Glutamatergic neuron (in vitro differentiated cells): ENCODE measurements at places on chromosomes 6 and 20. TPM values are rescaled to one million over a fixed set of nuclear protein-coding genes. Genes with fewer than 3 reads are reported as not detected.

Gene IL17F
- total RNA-seq, result not detected

Gene PDYN
- total RNA-seq, result not detected

Gene PRIM2
- total RNA-seq, result 15.3 TPM

Gene SYNGAP1
- 75.1 TPM for total RNA-seq

Gene RSPH9
- total RNA-seq, result 0.22 TPM

Gene MDFI
- 7.9 TPM for total RNA-seq

Gene CLPSL1
- not detected for total RNA-seq

Gene PCSK2
- 28.7 TPM for total RNA-seq

Gene SEL1L2
- total RNA-seq, result not detected

Gene ADAM33
- total RNA-seq, result 0.27 TPM

Gene ANGPT4
- total RNA-seq, result 0.22 TPM

Gene HLA-DQA1
- total RNA-seq, result not detected

GRCh38 chr6:154981079-154981870 lies 13.8 kb upstream of the TIAM2 start:
- no peak for DNase-seq
- no peak overlapping the region for H3K4me3 ChIP-seq
- no peaks in the 10 kb centered on the region for H3K27me3 ChIP-seq
- no peak overlapping the region for H3K27ac ChIP-seq
- H3K4me1 ChIP-seq, result peaks cover 7% of the 10 kb centered on the region

DNA sequence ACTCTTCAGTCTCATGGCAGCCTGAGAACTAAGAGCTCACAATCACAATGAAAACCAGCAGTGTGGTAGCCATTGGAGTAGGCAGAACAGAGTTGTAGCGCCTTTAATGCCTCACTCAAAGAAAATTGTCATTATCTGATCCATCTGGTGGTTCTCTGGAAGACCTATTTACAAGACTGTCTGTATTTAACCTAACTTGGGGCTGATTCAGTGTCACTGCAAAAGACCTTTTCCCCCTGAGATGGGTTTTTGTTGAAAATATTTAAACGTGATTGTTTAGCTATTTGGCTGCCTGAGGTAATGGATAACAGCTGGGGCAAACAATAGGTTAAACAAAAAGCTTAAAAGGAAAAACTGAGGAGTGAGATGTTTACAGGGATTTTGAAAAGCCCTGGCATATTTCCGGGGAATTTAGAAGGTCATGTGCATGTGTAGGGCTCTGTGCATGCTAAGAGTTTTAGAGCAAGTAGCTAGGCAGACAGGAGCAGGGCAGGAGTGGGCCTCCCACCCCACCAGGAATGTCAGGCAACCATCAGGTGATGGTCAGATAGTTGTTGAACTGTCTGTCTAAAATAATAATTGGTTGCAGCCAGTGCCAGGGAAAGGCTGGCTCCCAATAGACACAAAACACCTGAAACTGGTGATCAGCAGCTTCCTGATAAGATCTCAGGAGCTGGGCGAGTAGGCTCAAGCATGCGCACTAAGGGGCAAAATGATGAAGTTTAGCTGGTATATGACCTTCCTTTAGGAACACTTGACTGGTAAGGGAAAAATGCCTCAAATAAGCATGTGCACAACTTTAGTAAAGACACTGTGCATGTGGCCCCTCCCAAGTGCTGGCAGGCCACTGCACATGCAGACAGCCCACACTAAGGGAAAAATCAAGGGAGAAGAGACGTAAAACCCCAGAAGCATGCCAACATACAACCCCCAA lies 70.8 kb upstream of the AKIRIN2 start:
- peaks cover 2% of the 10 kb centered on the region for H3K4me1 ChIP-seq
- no peaks in the 10 kb centered on the region for H3K36me3 ChIP-seq
- no peak overlapping the region for H3K27ac ChIP-seq

GRCh38 chr6:49888742-49889431 lies 22.6 kb upstream of the CRISP1 start:
- H3K4me3 ChIP-seq, result no peak overlapping the region
- no peaks in the 10 kb centered on the region for H3K4me1 ChIP-seq
- no peak for DNase-seq
- H3K27ac ChIP-seq, result no peak overlapping the region
- peaks cover 2% of the 10 kb centered on the region for H3K27me3 ChIP-seq
- peaks cover 7% of the 10 kb centered on the region for H3K36me3 ChIP-seq

DNA sequence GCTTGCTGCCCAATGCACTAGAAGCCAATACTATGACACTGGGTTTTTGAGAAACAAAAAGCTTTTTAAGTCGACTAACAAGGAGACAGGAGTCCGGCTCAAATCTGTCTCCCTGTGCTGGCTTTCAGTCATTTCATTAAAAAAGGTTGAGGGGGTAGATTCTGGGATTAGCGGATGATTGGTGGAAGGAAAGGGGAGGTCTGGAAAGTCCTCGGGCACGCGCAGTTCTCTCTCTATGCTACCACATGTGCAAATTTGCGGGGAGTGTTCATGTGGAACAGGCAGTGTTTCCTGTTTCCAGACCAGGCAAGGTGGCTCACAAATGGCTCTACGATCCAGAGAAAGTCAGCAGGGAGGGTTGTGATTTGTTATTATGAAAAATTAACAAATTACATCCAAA lies 89.1 kb upstream of the TOX2 start:
- H3K4me1 ChIP-seq, result peaks cover 4% of the 10 kb centered on the region
- no peak overlapping the region for H3K4me3 ChIP-seq
- H3K36me3 ChIP-seq, result no peaks in the 10 kb centered on the region
- H3K27ac ChIP-seq, result no peak overlapping the region
- H3K27me3 ChIP-seq, result peaks cover 3% of the 10 kb centered on the region
- no peak for DNase-seq

DNA sequence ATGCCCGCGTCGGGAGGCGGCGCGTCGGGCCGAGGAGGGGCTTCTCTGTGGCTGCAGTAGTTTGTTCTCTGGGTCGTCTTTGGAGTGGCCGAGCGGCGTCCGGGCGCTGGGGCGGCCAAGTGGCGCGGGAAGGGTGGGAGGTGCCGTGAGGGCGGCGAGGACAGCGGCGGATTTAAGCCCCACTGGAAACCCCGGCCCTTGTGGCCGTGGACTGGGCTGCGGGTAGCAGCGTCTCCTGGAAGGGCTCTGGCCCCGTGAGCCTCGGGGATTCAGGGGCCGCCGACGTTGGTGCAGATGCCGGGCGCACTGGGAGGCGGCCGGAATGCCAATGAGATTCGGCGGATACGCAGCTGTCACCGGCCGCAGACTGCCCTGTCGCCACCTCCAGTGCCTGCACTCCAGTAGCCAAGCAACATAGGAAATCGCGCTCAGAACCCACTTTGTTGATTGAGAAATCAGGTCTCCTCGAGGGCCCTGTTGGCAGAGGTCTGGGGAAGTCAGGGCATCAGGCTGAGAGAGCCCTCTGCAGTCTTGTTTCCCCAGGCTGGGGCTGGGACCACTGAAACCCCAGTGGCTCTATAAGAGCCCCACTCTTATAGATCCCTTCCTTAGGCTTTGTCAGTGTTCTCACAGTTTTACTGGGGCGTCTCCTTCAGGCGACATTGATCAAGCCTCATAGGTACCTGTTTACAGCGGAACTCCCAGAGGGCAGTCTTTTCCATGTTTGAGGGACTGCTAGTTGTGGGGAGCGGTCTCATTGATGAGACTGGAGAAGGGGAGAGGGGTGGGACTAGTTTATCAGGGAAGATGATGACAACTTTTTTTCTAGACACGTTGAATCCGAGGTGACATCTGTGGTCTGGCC lies 642 bp downstream of the GZF1 start:
- peak overlapping the region; percentile 93 for H3K4me3 ChIP-seq
- H3K27ac ChIP-seq, result peak overlapping the region; percentile 96
- H3K4me1 ChIP-seq, result peaks cover 31% of the 10 kb centered on the region
- DNase-seq, result peak; percentile 69

- no peak overlapping the region for H3K27ac ChIP-seq
- H3K36me3 ChIP-seq, result peaks cover 5% of the 10 kb centered on the region
- H3K4me1 ChIP-seq, result no peaks in the 10 kb centered on the region
Observed at GRCh38 chr6:49772285-49772684, 14.8 kb downstream of the PGK2 start.

- H3K4me1 ChIP-seq, result peaks cover 17% of the 10 kb centered on the region
- peak overlapping the region; percentile 96 for H3K4me3 ChIP-seq
- peak overlapping the region; percentile 98 for H3K27ac ChIP-seq
Observed at GRCh38 chr6:111484633-111484930, 1.6 kb upstream of the REV3L start.

GRCh38 chr6:5279891-5280338 lies 18.6 kb downstream of the FARS2 start:
- no peak overlapping the region for H3K4me3 ChIP-seq
- no peak overlapping the region for H3K27ac ChIP-seq
- no peaks in the 10 kb centered on the region for H3K36me3 ChIP-seq
- DNase-seq, result no peak

- peaks cover 3% of the 10 kb centered on the region for H3K27me3 ChIP-seq
- DNase-seq, result no peak
- no peak overlapping the region for H3K4me3 ChIP-seq
- H3K27ac ChIP-seq, result no peak overlapping the region
Observed at GRCh38 chr6:24859132-24859531, 60.4 kb upstream of the ARMH2 start.

DNA sequence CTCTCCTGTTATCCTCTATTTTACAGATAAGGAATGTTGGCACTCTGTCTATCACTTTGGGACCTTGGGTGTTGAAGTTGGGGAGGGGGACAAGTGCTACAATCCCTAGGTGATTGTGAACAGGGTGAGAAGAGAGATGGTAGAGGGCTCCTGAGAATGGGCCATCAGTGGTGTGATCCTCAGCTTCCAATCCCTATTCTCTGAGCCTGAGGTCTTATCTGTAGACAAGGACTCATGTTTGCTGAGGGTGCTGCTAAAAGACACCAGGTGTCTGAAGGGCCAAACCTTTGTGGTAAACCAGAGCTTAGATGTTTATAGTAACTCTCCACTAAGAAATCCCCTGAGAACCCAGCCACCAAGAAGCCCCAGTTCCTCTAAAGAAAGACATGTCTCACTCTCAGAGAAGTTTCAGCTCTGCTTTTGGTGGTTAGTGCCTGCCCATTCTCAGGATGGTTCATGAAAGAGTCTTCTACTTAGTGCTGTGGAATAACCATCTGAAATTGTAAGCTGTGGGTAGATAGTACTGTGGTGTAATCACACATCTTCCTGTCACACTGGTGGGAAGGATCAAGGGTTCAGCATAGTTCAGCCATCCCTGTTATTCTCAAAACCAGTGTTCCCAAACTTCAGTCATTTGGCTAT lies 58.2 kb upstream of the IL20RA start:
- H3K27ac ChIP-seq, result no peak overlapping the region
- DNase-seq, result no peak
- no peak overlapping the region for H3K4me3 ChIP-seq
- no peaks in the 10 kb centered on the region for H3K4me1 ChIP-seq
- H3K27me3 ChIP-seq, result no peaks in the 10 kb centered on the region

GRCh38 chr6:45710304-45710821 lies 305.3 kb downstream of the CLIC5 start:
- H3K36me3 ChIP-seq, result no peaks in the 10 kb centered on the region
- no peak for DNase-seq
- H3K4me1 ChIP-seq, result no peaks in the 10 kb centered on the region
- no peak overlapping the region for H3K27ac ChIP-seq
- H3K4me3 ChIP-seq, result no peak overlapping the region

DNA sequence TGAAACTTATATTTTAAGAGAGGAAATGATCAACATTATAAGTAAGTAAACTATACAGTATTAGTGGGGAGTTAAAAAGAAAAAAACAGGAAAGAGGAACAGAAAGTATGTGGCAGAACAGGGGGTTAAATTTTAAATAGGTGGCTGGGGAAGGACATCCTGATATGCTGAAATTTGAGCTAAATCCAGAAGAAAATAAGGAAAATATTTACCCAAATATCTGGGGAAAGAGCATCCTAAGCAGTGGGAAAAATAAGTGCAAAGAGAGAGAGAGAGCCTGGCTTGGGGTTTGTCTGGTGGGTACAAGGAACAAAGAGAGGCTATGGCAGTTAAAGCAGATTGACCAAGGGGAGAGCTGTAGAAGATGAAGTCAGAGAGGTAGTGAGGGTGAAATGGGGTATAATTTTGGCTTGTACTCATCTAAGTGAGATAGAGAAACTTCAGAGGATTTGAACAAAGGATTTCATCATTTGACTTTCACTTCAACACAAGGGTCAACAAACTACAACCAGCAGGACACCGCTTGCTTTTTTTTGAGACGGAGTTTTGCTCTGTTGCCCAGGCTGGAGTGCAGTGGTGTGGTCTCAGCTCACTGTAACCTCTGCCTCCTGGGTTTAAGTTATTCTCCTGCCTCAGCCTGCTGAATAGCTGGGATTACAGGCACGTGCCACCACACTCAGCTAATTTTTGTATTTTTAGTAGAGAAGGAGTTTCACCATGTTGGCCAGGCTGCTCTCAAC lies 328.4 kb upstream of the CNR1 start:
- H3K36me3 ChIP-seq, result no peaks in the 10 kb centered on the region
- H3K4me1 ChIP-seq, result peaks cover 20% of the 10 kb centered on the region
- no peak overlapping the region for H3K27ac ChIP-seq
- peaks cover 5% of the 10 kb centered on the region for H3K27me3 ChIP-seq

GRCh38 chr6:36442103-36442670 lies 467 bp downstream of the PXT1 start:
- peaks cover 14% of the 10 kb centered on the region for H3K4me1 ChIP-seq
- H3K27me3 ChIP-seq, result peaks cover 8% of the 10 kb centered on the region
- no peaks in the 10 kb centered on the region for H3K36me3 ChIP-seq
- no peak for DNase-seq
- peak overlapping the region; percentile 79 for H3K27ac ChIP-seq

GRCh38 chr6:128686084-128686483 lies 165.7 kb upstream of the PTPRK start:
- H3K4me1 ChIP-seq, result peaks cover 13% of the 10 kb centered on the region
- no peak for DNase-seq
- no peaks in the 10 kb centered on the region for H3K36me3 ChIP-seq
- H3K4me3 ChIP-seq, result no peak overlapping the region
- H3K27ac ChIP-seq, result no peak overlapping the region

- no peak for DNase-seq
- H3K4me3 ChIP-seq, result no peak overlapping the region
- H3K4me1 ChIP-seq, result no peaks in the 10 kb centered on the region
- no peak overlapping the region for H3K27ac ChIP-seq
- H3K27me3 ChIP-seq, result peaks cover 6% of the 10 kb centered on the region
Observed at GRCh38 chr6:340991-341827, 48.9 kb downstream of the DUSP22 start.

DNA sequence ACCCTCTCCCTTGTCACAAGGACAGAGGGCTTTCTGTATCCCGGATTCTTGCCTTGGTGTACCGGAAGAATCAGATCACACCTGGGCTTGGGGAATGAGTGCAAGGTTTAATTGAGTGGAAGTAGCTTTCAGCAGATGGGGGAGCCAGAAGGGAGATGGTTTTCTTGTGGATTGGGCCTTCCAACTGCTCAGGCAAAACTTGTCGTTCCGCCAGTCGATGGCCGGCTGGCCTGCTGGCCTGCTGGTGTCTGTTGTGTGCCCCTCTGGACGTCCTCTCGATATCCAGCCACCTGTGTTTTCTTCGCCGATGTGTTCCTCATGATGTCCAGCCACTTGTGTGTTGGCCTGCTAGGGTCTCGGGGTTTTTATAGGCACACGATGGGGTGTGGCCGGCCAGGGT lies 168.1 kb downstream of the CDKAL1 start:
- peak overlapping the region; percentile 91 for H3K27ac ChIP-seq
- H3K27me3 ChIP-seq, result peaks cover 2% of the 10 kb centered on the region
- no peak overlapping the region for H3K4me3 ChIP-seq
- no peak for DNase-seq
- peaks cover 70% of the 10 kb centered on the region for H3K4me1 ChIP-seq
- no peaks in the 10 kb centered on the region for H3K36me3 ChIP-seq
